ENCODE measurements at places on chromosomes 7 and 10.

DNA sequence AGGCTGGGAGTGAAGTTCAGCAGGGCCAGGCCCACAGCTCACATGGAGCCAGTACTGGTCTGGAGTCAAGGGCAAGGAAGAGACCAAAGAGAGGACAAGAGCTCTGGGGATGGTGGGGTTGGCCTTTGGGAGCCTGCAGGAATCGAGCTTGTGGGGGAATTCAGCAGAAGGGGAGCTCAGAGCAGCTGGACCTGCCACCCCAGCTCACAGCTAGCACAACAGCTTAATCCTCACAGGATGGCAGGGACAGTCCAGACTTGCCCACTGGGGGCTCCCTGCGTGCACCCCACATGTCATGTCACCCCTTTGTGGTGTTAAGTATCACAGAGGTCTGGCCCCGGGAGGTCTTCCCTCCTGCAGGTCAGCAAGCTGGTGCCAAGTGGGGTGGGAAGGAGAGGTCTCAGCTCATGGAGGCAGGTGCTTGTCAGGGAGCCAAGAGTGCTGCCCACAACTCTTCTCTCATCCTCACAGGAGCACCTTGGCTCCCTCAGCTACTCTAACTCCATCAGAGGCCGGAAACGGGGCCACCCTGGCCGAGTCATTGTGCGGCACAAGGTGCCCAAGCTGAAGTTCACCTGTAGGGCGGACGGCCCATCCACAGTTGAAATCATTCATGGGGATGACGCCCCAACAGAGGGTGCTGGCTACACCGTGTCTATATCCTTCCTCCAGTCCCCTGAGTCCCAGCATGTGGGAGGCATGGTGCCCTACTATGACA is 22.5 kb downstream of the CUZD1 start:
- no peak for DNase-seq

DNA sequence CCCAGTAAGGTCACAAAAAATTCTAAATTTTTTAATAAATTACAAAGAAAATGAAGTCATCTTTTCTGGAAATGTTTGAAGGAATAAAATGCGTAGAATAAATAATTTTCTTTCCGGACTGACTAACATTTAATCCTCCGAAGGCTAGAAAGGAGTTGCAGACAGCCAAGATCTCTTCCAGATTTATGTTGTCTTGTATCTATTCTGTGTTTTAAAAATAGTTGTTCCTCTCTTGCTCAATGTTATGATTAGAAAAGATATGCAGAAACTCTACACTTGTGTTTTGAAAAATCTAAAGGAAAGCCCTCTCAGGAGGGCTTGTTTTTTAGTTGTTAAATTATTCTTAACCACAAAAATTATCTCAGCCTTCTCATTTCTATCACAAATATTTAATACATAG is 70.7 kb downstream of the MACC1 start:
- DNase-seq = no peak

GRCh38 chr10:61841338-61841875 is 60.1 kb upstream of the ARID5B start:
- no peak for DNase-seq

DNA sequence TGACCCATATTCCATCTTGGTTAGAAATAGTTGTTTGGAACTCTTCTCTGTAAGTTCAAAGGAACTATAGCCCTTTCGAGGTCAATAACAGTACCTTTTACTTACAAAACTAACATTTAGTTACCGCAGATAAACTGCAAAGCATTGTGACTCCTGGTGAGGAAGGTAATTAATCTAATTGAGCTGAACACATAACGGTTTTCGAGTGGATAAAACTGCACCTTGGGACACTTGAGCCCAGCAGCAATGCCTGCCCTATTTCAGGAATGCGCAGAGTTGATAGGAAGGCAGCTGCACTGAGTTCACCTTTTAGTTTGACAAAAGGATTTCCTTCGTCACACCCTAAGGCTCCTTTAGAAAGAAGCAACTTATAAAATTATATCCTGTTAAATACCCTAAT is 75.4 kb downstream of the JAZF1 start:
- DNase-seq = no peak

DNA sequence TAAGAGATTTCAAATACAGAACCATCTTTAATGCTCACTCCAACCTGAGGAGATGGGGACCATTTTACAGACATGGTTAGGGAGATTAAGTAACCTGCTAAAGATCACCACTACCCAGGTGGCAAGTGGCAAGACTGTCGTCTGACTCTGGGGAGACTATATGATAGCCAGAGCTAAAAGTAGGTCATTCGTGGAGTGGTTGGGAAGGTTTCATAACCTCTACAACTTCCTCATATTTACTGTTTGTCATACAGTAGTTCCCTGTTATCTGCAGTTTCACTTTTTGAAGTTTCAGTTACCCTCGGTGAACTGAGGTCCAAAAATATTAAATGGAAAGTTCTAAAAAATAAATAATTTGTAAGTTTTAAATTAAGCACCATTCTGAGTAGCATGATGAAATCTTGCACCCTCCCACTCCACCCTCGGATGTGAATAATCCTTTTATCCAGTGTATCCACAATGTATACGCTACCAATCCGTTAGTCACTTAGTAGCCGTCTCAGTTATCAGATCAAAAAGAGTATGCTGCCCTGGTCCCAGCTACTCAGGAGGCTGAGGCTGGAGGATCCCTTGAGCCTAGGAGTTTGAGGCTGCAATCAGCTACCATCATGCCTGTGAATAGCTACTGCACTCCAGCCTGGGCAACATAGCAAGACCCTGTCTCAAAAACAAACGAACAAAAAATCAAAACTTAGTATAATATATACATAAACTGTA is 14.9 kb upstream of the LGI1 start:
- no peak for DNase-seq

GRCh38 chr10:110077436-110078130 is 69.8 kb downstream of the ADD3 start:
- DNase-seq = no peak

DNA sequence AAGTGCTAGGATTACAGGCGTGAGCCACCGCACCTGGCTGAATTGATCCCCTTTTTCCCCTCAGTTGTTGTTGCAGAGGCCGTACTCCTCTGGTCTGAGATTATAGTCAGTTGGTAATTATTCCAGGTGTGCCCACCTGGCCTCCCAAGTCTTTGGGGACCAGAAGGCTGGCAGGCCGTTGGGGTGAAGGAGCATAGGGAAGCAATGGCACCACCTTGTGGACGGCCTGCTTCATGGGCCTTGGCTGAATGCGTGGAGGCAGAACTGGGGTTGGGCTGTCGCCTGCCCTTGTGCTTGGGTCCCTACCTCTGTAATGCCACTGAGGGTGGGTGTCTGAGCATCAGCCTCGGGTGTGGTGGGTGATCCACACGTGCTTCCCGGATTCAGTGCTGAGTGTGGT is 125.7 kb downstream of the RGS10 start:
- peak; percentile 28 for DNase-seq

DNA sequence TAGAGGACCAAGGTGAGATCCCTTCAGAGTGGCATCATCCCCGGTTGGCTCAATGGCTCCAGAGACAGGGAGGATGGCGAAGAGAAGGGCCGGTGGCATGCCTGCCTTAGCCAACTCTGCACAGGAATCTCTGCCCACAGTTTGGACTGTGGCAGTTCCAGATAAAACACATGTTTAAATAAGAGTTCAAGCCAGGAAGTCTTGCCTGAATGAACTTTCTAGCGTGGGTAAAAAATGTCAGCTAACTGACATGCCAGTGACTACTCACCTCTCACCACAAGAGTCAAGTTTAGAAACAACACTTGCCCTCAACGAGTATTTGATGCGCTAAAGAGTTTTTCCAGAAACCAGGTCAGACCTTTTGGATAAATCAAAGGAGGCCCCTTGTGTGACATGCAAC is 3.0 kb downstream of the NOD1 start:
- DNase-seq = no peak

DNA sequence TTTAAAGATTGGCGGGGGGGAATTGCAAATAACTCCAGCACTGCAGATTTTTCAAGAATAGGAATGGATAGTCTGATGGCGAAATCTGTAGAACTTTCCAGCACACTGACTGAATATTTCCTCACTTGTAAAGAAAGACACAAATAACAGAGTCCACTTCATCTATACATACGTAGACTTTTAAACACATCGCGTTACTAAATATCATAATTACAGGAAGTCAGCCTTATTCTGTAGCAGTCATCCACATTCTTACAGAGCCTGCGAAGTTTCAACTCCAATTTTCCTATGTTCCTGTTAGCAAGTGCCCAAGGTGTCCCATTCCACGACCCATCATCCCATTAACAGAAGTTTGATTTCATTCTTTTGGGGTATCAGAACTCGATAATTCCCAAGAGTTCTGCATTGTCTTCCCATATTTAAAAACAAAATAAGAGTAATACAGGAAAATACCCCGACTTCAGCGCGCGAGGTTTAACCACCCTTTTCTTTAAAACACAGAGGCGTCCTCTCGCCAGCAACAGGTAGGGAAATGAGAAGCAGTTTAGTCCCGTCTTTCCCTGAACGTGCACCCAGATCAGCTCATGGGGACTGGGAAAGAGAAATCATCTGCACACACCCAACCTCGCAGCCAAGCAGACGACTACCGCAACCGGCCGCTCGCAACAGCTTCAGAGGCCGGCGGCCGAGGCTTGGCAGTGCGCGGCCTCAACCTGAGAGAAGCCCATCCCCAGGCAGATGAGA is 880 bp downstream of the HERC4 start:
- no peak for DNase-seq

- no peak for DNase-seq
Measured at GRCh38 chr10:108817584-108817983, 1105.7 kb downstream of the XPNPEP1 start.

DNA sequence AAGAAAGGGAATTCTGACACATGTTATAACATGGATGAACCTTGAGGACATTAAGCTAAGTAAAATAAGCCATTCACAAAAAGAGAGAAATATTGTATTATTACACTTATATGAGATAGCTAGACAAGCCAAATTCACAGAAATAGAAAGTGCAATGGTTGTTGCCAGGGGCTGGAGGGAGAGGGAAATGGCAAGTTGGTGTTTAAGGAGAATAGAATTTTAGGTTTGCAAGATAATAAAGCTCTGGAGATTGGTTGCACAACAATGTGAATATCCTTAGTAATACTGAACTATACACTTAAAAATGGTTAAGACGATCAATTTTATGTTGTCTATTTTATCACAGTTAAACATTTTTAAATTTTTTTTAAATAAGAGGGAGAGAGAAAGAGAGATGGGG is 25.0 kb upstream of the ADD3 start:
- DNase-seq = no peak

DNA sequence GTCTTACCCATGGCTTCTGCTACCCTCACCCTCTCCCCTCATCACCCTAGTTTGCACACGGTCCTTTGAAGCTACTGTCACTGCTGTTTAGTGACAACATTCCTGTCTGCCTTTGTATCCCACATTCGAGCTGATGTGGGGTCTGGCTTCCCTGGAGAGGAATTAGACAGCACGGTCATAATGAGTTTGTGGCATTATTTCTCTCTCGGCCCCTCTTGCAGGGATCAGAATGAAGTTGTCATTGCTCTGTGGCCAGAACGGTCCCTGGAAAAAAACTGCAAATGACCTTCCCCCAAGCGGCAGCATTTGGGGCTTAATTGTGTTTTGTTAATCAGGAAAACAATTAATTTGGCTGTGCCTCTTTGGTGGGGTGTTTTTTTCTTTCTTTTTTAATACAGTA is 317.2 kb upstream of the PODXL start:
- no peak for DNase-seq

GRCh38 chr10:22027364-22028238 is 24.1 kb upstream of the DNAJC1 start:
- no peak for DNase-seq

GRCh38 chr10:128633864-128634540 is 507.8 kb upstream of the MKI67 start:
- DNase-seq = no peak

DNA sequence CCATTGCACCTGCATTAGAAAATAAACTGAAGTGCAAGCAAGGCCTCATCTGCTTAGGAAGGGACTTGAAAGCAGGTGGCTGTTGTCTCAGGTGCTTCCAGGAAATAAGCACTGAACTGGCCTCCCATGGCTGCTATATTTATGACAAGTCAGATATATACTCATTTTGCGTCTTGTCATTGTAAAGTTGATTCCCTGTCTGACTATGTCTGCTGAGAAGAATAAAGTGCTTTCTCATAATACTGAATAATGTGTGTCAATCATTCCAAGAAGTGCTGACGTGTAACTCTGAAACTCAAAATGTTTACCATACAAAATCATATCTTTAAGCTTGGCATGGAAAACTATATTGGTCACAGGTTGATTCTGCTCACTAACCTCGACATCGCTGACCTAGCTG is 44.9 kb upstream of the SVOPL start:
- no peak for DNase-seq

DNA sequence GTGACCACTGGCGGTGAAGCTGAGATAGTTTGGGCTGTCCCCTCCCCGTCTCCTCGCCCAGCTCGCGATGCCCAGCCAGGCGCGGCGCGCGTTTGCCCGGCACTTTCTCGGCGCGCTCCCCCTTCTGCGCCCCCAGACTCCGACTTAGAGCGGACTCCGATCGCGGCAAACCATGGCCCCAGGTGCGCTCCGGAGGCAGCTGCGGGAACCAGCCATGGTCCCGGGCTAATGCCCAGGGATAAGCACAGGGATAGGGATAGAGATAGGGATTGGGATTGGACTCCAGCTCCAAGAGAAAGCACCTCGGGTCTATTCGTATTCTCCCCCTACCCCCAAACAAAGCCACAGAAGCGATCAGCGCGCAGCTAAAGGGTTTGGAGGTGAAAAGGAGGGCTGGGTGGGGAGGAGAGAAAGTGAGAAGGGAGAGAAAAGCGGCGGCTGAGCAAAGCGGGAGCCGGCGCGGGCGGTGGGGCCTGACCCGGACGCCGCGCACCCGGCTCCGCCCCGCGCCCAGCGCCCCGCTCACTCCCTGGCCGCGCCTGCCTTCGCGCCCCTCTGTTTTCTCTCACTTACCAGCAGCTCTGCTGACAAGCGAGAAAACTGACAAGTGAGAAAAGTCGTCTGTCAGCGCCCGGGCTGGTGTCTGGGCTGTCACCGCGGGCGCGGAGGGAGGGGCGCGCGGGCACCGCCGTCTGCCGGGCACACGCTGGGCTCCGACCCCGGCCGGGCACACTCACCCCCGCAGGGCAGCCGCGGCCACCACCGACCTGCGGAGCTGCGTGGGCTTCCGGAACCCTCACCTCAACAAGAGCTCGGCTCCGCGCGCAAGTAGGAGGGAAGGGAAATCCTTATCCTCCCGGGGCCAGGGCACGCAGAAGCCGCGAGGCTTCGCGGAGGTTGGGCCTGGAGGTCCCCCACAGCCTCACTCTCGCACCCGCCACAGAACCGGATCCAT is at the start of gene PDE1C:
PDE1C (minus strand) TSS at position 2 of the 955 bp plus-strand sequence.
- no peak for DNase-seq

DNA sequence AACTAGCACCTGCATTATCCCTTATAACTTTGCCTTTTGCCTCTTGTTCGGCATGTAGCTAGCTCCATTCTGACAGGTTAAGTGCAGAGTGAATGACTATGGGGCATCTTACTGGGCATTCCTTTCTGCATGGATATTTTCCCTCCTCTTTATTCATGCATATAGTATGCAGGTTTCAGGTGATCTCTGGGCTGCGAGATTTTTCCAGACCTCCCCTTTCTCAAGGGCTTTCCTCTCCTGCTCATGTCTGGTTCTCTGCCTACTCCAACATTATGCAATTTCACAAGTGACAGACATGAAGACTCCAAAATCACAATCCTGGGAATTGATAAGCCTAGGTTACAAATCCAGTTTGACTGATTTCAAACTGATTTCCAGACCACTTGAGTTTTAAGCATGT is 503.8 kb downstream of the NXPH1 start:
- DNase-seq = no peak
